ENCODE measurements at places on chromosomes 2 and 18. TPM values are rescaled to one million over a fixed set of nuclear protein-coding genes. Genes with fewer than 3 reads are reported as not detected.
A peak's percentile ranks its signal among the peaks of the same experiment; 100 is the strongest.

DNA sequence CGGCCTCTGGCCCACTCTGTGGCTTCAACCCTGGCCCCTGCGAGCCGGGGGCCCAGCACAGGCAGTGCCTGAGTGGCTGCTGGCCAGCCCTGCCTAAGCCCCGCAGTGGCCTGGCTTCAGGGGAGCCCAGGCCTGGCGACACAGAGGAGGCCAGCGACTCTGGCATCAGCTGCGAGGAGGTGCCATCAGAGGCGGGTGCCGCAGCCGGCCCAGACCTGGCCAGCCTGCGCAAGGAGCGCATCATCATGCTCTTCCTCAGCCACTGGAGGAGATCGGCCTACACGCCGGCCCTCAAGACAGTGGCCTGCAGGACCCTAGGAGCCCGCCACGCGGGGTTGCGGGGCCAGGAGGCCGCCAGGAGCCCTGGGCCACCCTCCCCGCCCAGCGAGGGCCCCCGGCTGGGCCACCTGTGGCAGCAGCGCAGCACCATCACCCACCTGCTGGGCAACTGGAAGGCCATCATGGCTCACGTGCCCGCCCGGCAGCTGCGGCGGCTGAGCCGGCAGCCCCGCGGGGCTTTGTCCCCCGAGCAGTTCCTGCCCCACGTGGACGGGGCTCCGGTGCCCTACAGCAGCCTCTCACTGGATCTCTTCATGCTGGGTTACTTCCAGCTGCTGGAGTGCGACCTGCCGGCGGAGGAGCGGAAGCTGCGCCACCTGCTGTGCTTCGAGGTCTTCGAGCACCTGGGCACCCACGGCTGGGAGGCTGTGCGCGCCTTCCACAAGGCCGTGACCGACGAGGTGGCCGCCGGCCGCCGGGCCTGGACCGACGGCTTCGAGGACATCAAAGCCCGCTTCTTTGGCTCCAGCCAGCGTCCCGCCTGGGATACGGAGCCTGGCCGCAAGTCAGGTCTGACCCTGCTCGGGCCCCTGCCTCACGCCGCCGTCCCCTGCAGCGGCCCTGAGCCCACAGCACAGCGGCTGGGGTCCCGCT is 7.5 kb upstream of the KLHL30 start:
- H3K4me1 ChIP-seq, result no peaks in the 10 kb centered on the region
- no peak for DNase-seq
- H3K4me3 ChIP-seq, result no peak overlapping the region
- no peaks in the 10 kb centered on the region for H3K27me3 ChIP-seq
- no peaks in the 10 kb centered on the region for H3K36me3 ChIP-seq
- no peak overlapping the region for H3K27ac ChIP-seq

DNA sequence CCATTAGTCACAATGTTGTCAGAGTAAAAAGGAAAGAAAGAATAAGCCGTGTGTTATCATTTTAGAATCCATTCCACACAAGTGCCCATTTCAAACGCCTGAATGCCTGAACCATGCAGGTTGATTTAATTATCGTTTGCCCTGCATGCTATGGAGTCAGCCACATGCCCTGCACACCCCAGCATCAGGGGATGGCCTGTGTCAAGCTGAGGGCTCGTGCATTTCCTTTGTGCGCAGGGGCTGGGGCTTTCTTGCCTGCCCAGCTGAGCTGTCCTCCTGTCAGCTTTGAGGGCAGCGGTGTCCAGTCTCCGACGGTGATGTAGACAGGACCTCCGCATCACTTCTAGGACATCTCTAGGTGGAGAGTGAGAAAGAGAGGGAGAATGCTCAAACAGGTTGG is 200.4 kb downstream of the TSN start:
- no peak overlapping the region for H3K27ac ChIP-seq
- peaks cover 49% of the 10 kb centered on the region for H3K4me1 ChIP-seq
- no peak for DNase-seq
- no peaks in the 10 kb centered on the region for H3K27me3 ChIP-seq
- no peak overlapping the region for H3K4me3 ChIP-seq

DNA sequence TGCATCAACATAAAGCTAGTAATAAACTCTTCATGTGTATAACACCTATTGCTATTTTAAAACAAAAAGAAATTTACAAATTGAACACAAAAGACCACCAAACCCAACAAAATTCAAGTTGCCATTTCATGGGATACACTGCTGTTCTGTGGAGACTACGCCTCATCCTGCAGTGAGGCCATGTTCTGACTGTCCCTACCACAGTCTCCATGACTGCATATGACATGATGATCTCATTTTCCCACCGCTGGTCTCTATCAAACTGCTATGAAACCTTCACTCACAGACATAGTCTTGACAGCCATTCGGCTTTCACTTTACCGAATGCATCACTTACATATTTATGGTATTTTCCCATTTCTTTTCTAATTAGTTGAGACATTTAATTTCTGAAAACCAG is 21.2 kb upstream of the VWA3B start:
- no peak overlapping the region for H3K4me3 ChIP-seq
- H3K27me3 ChIP-seq, result no peaks in the 10 kb centered on the region
- no peaks in the 10 kb centered on the region for H3K36me3 ChIP-seq

- no peak for DNase-seq
- H3K27ac ChIP-seq, result no peak overlapping the region
- no peak overlapping the region for H3K4me3 ChIP-seq
- no peaks in the 10 kb centered on the region for H3K27me3 ChIP-seq
- no peaks in the 10 kb centered on the region for H3K4me1 ChIP-seq
Measured at GRCh38 chr18:27540111-27540510, 355.0 kb upstream of the CHST9 start.

DNA sequence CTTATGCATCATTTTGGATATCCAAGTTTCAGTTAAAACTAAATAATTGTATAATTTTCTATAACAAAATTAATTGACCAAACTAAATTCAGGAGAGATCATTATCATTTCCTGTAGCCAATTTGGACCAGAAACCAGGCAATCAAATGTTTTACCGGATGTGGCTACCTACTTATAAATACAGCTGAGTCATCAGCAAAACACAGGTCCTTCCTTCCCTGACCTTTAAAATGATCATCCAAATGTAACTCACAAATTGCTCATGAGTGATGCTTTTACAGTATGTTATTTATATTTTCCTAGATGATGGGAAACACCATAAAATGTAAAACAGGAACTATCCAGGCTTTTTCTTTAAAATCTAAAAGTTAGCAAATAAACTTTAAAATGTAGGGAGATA is 133.7 kb downstream of the CBLN2 start:
- DNase-seq, result no peak
- H3K4me1 ChIP-seq, result no peaks in the 10 kb centered on the region
- H3K27ac ChIP-seq, result no peak overlapping the region
- no peaks in the 10 kb centered on the region for H3K27me3 ChIP-seq
- no peak overlapping the region for H3K4me3 ChIP-seq

DNA sequence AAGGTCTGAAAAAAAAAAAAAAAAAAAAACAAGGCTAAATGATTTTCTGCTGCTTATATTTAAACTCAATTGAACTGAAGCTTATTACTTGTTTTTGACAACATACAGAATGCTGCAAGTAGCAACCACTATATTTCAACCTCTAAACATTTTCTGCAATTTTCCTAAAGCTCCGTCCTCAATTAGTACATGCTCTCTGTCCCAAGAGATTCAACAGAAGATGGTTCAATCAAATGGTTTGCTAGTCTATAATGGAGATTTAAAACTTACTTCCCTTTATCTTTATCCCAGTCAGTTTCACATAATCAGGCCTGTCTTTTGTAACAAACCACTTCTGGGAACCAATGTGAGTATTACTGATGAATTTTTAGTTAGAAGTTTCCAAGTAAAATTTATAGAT is 485.1 kb upstream of the CDH7 start:
- no peak overlapping the region for H3K27ac ChIP-seq
- no peaks in the 10 kb centered on the region for H3K36me3 ChIP-seq
- H3K4me1 ChIP-seq, result no peaks in the 10 kb centered on the region
- H3K27me3 ChIP-seq, result no peaks in the 10 kb centered on the region
- DNase-seq, result no peak
- no peak overlapping the region for H3K4me3 ChIP-seq

DNA sequence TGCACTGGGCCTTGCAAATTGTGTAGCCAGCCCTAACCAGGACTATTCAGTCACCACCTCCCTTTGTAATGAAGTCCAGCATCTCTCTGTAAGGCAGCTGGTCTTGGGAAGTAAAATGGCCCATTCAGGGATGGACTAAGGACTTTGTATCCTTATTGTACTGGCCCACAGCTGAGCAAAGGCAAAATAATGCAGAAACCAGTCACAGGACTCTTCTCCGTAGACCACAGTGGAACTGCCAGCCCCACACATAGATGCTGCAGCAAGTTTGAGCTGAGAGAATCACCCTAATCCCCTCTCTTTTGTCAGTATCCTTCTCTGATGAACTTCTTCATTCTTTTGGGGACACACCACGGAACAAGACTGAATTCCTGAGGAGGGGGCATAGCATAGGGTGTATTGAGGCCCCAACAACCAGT is 73.6 kb upstream of the RTN4 start:
- no peaks in the 10 kb centered on the region for H3K36me3 ChIP-seq
- H3K27ac ChIP-seq, result peak overlapping the region; percentile 84
- H3K4me3 ChIP-seq, result peak overlapping the region; percentile 29
- H3K4me1 ChIP-seq, result peaks cover 56% of the 10 kb centered on the region
- DNase-seq, result peak; percentile 77

DNA sequence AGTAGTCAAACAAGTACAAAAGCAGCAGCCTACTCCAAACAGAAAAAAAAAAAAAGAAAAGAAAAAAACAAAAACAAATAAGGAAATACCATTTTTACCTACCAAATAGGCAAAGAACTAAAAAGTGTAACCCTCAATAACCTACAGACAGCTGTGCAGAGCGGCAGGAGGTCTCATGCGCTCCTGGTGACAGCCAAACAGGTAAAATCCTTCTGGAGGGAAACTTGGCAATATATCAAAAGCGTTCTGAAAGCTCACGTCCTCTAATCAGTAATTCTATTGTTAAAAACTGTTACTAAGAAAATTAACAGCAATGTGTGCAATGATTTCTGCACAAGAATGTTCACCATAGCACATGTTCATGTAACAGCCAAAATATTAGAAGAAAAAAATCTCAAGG is 105.6 kb downstream of the AFF3 start:
- H3K4me1 ChIP-seq, result peaks cover 4% of the 10 kb centered on the region
- DNase-seq, result no peak
- H3K36me3 ChIP-seq, result no peaks in the 10 kb centered on the region
- H3K4me3 ChIP-seq, result no peak overlapping the region
- H3K27ac ChIP-seq, result no peak overlapping the region
- no peaks in the 10 kb centered on the region for H3K27me3 ChIP-seq

GRCh38 chr2:65514555-65515195 is 82.3 kb upstream of the SPRED2 start:
- H3K36me3 ChIP-seq, result no peaks in the 10 kb centered on the region
- no peak overlapping the region for H3K27ac ChIP-seq
- H3K4me3 ChIP-seq, result no peak overlapping the region
- H3K4me1 ChIP-seq, result no peaks in the 10 kb centered on the region

- H3K36me3 ChIP-seq, result no peaks in the 10 kb centered on the region
- no peak for DNase-seq
- H3K4me1 ChIP-seq, result no peaks in the 10 kb centered on the region
- H3K27me3 ChIP-seq, result no peaks in the 10 kb centered on the region
- H3K4me3 ChIP-seq, result no peak overlapping the region
Measured at GRCh38 chr2:154978244-154978643, 279.7 kb downstream of the KCNJ3 start.

GRCh38 chr18:34723143-34723542 is 13.0 kb downstream of the DTNA start:
- no peaks in the 10 kb centered on the region for H3K27me3 ChIP-seq
- H3K27ac ChIP-seq, result no peak overlapping the region
- H3K4me3 ChIP-seq, result no peak overlapping the region

GRCh38 chr2:96763511-96764252 is 3.0 kb downstream of the CNNM4 start:
- no peaks in the 10 kb centered on the region for H3K36me3 ChIP-seq
- H3K27me3 ChIP-seq, result no peaks in the 10 kb centered on the region
- H3K4me1 ChIP-seq, result peaks cover 72% of the 10 kb centered on the region
- peak; percentile 65 for DNase-seq
- peak overlapping the region; percentile 72 for H3K4me3 ChIP-seq

DNA sequence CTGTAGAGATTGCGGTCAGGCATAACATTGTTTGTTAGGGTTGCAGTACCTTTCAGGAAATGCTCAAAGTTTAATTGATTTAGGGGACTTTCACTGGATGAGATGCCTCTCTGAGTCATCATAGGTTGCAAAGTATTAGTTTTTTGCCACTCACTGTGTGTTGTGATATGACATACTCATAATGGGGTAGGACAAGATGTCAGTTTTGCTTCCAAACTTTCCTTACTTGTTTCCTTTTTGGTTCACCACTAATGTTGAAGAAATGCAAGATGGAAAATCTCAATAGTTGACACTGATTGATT is 35.0 kb upstream of the PTH2R start:
- H3K4me3 ChIP-seq, result no peak overlapping the region
- DNase-seq, result no peak
- H3K36me3 ChIP-seq, result no peaks in the 10 kb centered on the region
- H3K4me1 ChIP-seq, result peaks cover 3% of the 10 kb centered on the region
- no peaks in the 10 kb centered on the region for H3K27me3 ChIP-seq

DNA sequence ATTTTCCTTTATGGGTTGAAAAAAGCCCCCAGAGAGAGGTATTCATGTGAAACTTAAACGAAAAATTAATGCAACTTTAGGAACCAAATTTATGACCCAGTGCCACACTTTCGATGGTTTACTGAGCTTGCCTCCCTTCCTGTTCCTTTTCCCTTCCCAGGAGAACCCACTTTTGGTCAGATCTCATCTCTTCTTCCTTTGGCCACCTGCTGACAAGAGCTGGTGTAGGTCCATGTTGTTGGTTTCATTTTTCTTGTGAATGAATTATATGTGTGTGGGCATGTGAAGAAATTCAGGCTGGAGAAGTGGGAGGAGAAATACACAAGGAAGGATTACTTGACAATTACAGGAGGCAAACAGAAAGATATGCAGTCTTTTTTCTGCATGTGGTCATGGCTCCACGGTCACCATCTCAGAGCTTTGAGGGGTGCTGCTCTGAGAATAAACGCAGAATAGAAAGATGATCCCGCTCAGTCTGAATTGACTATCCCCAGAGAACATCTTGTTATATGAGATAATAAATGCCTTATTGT is 111.3 kb upstream of the TCF4 start:
- H3K27me3 ChIP-seq, result no peaks in the 10 kb centered on the region
- H3K36me3 ChIP-seq, result no peaks in the 10 kb centered on the region
- no peak for DNase-seq
- no peak overlapping the region for H3K27ac ChIP-seq

GRCh38 chr2:101272045-101272784 is 19.5 kb downstream of the CNOT11 start:
- H3K4me1 ChIP-seq, result no peaks in the 10 kb centered on the region
- no peak overlapping the region for H3K27ac ChIP-seq
- no peak overlapping the region for H3K4me3 ChIP-seq
- H3K36me3 ChIP-seq, result peaks cover 22% of the 10 kb centered on the region
- DNase-seq, result no peak
- H3K27me3 ChIP-seq, result no peaks in the 10 kb centered on the region

- no peaks in the 10 kb centered on the region for H3K4me1 ChIP-seq
- no peak overlapping the region for H3K4me3 ChIP-seq
- no peak for DNase-seq
- H3K27me3 ChIP-seq, result no peaks in the 10 kb centered on the region
Measured at GRCh38 chr2:71735676-71736075, 282.3 kb downstream of the DYSF start.

DNA sequence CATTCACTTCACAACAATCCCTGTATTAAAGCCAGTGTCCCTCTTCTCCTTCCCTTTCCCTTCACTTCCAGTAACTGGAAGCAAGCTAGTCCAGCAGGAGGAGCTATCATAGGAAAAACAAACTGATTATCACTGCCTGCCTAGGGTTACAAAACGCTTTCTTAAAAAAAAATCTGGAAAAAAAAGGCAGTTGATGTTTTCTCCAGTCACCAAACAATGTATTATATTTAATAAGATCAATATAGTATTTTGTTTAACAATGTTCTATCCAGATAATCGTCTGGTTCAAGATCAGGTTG is 78.8 kb upstream of the ITGB6 start:
- no peak overlapping the region for H3K4me3 ChIP-seq
- no peaks in the 10 kb centered on the region for H3K4me1 ChIP-seq
- no peaks in the 10 kb centered on the region for H3K27me3 ChIP-seq
- no peak overlapping the region for H3K27ac ChIP-seq
- H3K36me3 ChIP-seq, result no peaks in the 10 kb centered on the region
- DNase-seq, result no peak

Gene ZNF512
- 43.7 TPM for total RNA-seq
